Aorta (tissue), 5 donors: ENCODE measurements at places on chromosomes 4 and X. TPM values are rescaled to one million over a fixed set of nuclear protein-coding genes. Genes with fewer than 3 reads are reported as not detected.

SULT1B1 gene
- polyA plus RNA-seq, result 15.7 TPM

IL2RG gene
- 7.6 TPM for polyA plus RNA-seq

SLC6A14 gene
- polyA plus RNA-seq, result 0.03 TPM

MAGEA1 gene
- polyA plus RNA-seq, result not detected

USP51 gene
- 0.31 TPM for polyA plus RNA-seq

SSX3 gene
- polyA plus RNA-seq, result not detected

- DNase-seq, result no peak
Measured at GRCh38 chr4:153823483-153823882, 34.6 kb upstream of the SFRP2 start.

GRCh38 chr4:142282870-142283431, 563.1 kb downstream of the INPP4B start:
- no peak for DNase-seq

DNA sequence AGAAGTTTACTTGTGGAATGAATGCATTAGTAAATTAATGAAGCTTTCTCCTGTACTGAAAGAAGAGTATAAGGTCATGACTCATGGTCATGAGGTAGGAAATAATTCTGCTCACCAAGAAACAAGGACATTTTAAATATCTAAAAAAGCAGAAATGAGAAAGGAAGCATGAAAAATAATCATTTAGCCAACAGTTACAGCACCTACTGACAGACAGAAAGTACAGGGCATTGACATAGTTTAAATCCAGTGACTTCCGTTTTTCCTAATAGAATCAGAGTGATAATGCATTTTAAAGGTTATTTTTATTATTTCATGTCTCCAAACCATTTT, 30.5 kb upstream of the ACSL1 start:
- DNase-seq, result no peak

GRCh38 chr4:26515936-26516335, 25.7 kb upstream of the CCKAR start:
- DNase-seq, result no peak

GRCh38 chr4:60002603-60003337, 1197.4 kb upstream of the ADGRL3 start:
- DNase-seq, result no peak

DNA sequence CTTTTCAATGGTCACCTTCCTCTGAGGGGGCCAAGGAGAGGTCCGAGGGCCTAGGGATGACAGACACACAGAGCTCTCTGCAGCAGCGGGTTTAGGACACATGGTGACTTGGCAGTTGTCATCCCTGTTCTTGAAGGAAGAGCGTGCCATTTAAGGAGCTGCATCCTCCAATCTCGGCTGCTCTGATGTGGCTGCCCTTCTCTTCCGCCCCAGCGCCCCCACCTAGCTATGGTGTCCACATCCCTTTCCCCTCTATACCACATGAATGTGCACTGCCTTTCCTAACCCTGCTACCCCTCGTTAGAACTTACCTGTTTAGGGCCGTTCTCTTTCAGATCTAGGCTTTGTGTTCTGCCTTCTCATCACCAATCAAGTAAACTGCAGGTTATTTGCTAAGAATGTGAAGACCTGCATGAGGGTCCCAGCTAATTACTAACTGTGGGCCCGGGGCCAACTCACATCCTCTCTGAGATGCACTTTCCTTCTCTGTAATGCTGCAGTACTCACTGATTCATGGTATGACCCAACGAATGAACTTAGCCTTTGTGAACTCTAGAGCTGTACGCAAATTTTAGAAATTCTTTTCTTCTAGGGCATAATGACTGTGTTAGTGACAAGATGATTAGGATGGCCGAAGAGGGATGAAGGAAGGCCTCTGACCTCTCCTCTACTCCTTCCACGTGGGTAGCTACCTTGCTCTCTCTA, 38.2 kb downstream of the CHST7 start:
- DNase-seq, result no peak

GRCh38 chr4:120765260-120765680, 157.3 kb downstream of the PRDM5 start:
- DNase-seq, result no peak

DNA sequence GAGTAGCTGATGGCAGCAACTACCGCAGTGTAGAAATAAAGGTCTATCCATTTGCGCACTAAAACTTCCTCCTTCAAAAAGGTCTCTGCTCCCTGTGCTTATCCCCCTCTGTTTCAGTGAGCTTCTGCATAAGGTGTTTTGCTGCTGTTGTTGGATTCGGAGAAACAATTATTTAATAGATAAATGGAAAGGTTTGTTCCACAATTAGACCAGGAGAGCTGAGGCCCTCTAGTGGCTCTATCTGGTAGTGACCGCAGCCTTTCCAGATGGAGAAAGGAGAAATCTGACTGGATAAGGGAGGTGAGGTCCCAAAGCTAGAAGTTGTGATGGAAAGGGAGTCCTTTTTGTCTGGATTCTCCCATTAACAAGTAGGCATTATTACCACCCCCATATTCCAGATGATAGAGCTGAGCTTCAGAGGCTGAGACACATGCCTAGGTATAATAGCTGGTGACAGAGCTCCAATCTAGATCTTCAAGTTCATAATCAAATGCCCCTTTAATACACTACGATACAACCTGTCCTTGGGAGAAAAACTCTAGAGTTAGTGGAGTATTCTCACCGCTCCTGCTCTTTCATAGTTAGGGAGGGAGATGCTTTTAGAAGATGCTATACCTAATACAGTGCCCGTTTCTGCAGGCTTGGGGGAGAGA, 5.1 kb upstream of the GABRQ start:
- DNase-seq, result no peak

DNA sequence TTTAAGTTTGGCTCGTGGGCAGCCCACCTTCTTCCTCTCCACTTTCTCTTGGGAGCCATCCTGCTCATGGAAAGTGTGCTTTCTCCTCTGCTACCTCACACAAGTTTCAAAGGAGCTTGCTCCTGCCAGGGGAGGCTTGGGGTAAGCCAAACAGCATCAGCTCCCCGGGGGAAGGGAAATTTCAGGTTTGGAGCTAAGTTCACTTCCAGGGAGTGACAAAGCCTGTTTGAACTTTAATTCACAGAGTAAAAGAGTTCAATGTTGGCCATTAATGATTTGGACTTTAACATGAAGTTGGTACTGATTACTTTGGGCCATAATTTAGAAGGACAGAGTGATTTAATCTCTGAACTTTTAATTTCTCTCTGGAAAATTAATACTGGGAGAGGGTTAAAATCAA, 4.7 kb upstream of the PGRMC2 start:
- DNase-seq, result no peak

DNA sequence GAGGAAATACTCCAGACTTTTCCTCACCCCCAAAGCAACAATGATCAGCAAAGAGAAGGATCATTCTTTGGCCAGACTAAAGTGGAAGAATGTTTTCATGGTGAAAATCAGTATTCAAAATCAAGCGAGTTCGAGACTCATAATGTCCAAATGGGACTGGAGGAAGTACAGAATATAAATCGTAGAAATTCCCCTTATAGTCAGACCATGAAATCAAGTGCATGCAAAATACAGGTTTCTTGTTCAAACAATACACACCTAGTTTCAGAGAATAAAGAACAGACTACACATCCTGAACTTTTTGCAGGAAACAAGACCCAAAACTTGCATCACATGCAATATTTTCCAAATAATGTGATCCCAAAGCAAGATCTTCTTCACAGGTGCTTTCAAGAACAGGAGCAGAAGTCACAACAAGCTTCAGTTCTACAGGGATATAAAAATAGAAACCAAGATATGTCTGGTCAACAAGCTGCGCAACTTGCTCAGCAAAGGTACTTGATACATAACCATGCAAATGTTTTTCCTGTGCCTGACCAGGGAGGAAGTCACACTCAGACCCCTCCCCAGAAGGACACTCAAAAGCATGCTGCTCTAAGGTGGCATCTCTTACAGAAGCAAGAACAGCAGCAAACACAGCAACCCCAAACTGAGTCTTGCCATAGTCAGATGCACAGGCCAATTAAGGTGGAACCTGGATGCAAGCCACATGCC, 89.7 kb downstream of the TET2 start:
- no peak for DNase-seq

GRCh38 chrX:100408713-100409609, 1.1 kb downstream of the PCDH19 start:
- no peak for DNase-seq

DNA sequence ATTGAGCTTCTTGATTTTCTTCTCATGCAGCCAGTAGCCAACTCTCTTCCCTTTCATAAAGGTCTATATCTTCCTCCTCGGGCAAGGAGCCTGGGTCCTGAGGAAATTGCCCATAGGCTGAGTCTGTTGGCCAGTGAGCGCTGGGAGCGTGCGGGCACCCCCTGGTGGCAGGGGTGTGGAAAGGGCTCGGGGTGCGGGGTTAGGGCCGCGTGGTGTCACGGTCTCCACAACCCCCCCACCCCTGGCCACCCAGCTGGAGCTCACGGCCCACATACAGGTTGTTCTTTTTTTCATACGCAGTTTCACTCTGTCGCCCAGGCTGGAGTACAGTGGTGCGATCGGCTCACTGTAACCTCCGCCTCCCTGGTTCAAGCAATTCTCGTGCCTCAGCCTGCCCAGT, 13.1 kb downstream of the RBM10 start:
- no peak for DNase-seq

DNA sequence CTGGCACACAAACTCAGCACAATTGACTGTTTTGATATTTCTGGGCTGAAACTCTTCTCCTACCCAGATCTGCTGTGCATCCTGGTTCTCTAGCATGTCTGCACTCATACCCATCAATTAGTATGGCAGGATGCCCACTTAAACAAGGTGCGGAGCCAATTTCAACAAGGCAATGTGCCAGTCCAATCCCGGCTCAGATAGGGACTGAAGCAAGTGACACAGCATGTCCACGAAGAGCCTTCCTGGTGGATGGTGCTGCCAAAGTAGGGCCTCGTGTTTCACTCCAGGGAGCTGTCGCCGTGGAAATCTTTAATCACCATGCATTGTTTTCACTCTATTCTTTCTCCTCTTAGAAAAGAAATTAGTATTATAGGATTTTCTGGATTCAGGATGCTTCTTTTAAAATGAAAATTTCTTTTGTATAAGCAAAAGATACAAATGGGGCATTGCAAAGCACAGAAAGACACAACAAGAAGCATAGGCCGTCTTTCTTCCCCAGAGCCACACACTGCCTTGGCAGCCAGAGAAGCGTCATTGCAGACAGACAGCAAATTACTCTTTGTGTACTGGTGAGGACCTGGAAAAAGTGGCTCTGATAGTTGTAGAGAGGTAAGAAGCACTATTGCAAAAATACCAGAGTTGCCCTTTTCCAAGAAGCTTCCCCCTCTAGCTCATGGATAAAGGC, 40.6 kb upstream of the LSM6 start:
- DNase-seq, result no peak

DNA sequence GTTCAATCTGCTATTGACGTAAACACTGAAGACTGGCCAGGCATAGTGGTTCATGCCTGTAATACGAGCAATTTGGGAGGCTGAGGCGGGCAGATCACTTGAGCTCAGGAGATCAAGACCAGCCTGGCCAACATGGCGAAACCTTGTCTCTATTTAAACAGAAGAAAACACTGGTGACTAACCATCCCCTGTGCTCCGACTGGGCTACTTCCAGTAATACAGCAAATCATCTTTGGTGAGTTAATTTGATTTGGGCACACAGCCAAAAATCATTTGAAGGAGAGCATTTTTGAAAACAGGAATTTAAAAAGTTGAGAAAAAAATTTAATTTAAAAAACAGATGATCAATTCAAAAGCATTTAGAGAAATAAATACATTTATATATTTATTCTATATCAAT, 52.0 kb downstream of the SEC24D start:
- DNase-seq, result no peak

GRCh38 chr4:16048619-16049419, 35.0 kb downstream of the PROM1 start:
- no peak for DNase-seq

- DNase-seq, result no peak
Measured at GRCh38 chrX:14363728-14364127, 165.6 kb upstream of the GLRA2 start.

- DNase-seq, result no peak
Measured at GRCh38 chr4:66991521-66991920, 553.8 kb downstream of the CENPC start.

DNA sequence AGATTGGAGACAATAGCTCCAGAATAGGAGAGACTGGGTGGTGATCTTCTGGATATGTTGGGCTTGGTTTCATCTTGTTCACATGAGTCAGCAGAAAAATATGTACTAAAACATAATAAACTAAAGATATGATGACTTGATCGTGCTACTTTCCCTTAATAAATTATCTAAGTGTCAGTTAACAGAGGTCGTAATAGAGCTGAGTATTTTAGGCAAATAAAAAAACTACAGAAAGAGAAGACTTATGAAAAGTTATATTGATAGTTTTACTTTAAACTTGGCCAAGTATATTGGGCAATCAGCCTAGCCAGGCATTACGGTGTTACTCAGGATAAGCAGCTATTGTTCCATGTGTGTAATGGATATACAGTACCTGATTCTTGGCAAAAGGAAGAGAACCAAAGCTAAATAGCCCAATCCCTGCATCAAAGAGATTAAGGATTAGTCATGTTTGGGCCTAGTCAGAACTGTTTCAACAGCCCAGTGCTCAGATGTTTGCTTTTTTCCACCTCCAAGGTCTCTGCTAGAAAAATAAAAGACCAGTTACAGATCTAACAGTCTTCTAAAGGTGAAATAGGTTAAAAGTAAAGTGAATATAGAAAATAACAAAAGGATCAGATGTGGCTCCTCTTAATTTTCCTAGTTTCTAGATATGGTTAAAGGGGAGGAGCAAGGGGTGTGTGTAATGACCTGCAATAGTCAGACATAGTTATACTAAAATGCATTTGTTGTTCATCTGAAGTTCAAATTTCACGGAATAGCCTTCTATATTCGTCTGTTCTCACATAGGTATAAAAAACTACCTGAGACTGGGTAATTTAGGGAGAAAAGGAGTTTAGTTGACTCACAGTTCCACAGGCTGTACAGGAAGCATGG, 262.6 kb downstream of the ADGRL3 start:
- no peak for DNase-seq

- DNase-seq, result no peak
Measured at GRCh38 chr4:165744370-165744769, 128.7 kb upstream of the TLL1 start.
